ENCODE measurements at places on chromosomes 4 and X. TPM values are rescaled to one million over a fixed set of nuclear protein-coding genes. Genes with fewer than 3 reads are reported as not detected.

Gene ANOS1
- total RNA-seq = not detected

Gene RNF150
- total RNA-seq = not detected

Gene NAP1L2
- total RNA-seq = 4.2 TPM

Gene CXCL1
- not detected for total RNA-seq

Gene MGARP
- total RNA-seq = not detected

Gene PHOX2B
- total RNA-seq = not detected

Gene GAGE12E
- total RNA-seq = not detected

Gene CPZ
- total RNA-seq = not detected

DNA sequence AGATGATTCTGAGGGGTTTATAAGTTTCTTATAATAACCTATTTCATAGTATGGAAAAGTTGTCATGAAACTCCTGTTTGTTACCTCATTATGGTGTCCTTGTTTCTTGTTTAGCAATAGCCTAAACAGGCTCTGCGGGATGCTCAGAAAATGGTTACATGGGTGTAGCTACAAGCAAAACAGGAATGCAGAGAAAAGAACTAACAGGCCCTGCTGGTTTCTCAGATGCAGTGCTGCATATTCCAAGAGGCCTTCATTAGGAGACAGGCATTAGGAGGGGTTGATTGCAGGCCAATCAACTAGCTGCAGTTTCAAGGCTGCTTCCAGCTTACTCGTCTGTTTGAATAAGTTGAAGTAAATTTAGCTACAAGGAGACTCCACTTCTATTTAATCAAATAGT is 37.6 kb upstream of the HPGD start:
- H3K4me3 ChIP-seq = no peak overlapping the region
- H3K36me3 ChIP-seq = no peaks in the 10 kb centered on the region
- H3K27me3 ChIP-seq = no peaks in the 10 kb centered on the region
- DNase-seq = no peak

GRCh38 chr4:119238068-119238722 is 25.7 kb downstream of the USP53 start:
- no peaks in the 10 kb centered on the region for H3K27me3 ChIP-seq
- peaks cover 14% of the 10 kb centered on the region for H3K36me3 ChIP-seq
- no peak for DNase-seq
- no peak overlapping the region for H3K27ac ChIP-seq
- H3K4me3 ChIP-seq = no peak overlapping the region

DNA sequence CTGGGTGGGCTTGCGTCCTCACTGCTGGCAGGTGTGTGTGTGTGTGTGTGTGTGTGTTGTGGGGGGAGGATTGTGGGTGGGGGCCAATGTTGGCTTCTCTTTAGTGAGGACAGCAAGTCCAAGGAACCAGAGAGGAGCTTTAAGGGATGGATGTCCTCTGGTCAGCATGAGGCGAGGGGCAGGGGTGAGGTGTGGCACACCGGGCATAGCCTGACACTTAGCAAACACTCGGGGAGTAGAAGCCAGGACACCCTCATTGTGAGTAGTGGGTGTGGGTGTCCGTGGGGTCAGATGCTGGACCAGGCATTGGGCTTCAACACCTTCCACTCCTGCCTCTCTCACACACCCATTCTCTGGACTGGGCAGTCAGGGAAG is 2.8 kb downstream of the SORCS2 start:
- H3K4me1 ChIP-seq = peaks cover 8% of the 10 kb centered on the region
- no peak for DNase-seq
- H3K36me3 ChIP-seq = no peaks in the 10 kb centered on the region
- peaks cover 34% of the 10 kb centered on the region for H3K27me3 ChIP-seq

DNA sequence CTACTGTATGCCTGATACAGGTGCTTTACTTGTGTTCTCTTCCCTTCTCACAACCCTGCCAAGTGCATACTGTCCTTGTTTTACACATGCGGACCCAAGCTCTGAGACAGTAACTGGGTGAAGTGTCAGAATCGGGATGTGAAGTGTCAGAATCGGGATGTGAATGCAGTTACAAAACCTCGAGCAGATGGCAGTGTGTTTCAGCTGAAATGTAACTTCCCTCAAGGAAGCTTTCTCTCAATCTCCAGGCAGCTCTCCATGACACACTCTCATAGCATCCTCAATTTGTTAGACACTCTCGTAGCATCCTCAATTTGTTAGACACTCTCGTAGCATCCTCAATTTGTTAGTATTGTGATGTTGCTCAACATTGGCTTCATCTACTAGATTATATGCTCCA is 1.1 kb upstream of the HPSE start:
- H3K27ac ChIP-seq = no peak overlapping the region
- no peaks in the 10 kb centered on the region for H3K27me3 ChIP-seq
- peaks cover 34% of the 10 kb centered on the region for H3K4me1 ChIP-seq
- no peaks in the 10 kb centered on the region for H3K36me3 ChIP-seq
- DNase-seq = no peak

GRCh38 chr4:85610450-85610849 is 135.5 kb downstream of the ARHGAP24 start:
- no peak overlapping the region for H3K27ac ChIP-seq
- no peak overlapping the region for H3K4me3 ChIP-seq
- DNase-seq = no peak

DNA sequence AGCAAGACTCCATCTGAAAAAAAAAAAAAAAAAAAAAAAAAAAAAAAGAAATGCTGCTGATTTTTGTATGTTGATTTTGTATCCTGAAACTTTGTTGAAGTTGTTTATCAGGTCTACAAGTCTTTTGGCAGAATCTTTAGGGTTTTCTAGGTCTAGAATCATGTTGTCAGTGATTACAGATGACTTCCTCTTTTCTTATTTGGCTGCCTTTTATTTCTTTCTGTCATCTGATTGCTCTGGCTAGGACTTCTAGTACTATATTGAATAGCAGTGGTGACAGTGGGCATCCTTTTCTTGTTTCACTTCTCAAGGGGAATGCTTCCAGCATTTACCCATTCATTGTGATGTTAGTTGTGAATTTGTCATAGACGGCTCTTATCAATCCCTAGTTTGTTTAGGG is 334.4 kb downstream of the SPRY1 start:
- no peaks in the 10 kb centered on the region for H3K27me3 ChIP-seq
- H3K4me3 ChIP-seq = no peak overlapping the region
- DNase-seq = no peak
- H3K27ac ChIP-seq = no peak overlapping the region
- no peaks in the 10 kb centered on the region for H3K4me1 ChIP-seq
- no peaks in the 10 kb centered on the region for H3K36me3 ChIP-seq

- no peaks in the 10 kb centered on the region for H3K36me3 ChIP-seq
- no peak overlapping the region for H3K4me3 ChIP-seq
- peaks cover 2% of the 10 kb centered on the region for H3K27me3 ChIP-seq
- no peaks in the 10 kb centered on the region for H3K4me1 ChIP-seq
- no peak overlapping the region for H3K27ac ChIP-seq
Observed at GRCh38 chrX:17743913-17744312, 6.6 kb downstream of the SCML1 start.

DNA sequence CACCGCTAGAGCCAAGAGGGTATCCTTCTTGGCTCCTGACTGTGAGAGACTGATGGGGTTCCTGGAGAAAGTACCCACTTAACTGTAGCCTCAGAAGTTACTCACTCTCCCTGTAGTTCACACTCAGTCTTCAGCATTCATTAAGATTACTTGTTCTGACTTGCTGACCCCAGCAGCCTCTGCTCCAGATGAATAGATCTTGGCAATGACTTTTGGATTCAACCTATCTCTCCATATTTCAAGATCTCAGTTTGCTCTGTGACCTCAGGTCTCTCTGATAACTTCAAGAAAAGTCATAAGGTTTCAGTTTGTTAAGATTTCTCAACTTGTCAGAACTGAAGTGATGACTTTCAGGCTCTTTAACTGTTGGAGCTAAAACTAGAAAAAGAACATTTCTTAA is 825.6 kb downstream of the PCDH7 start:
- no peak for DNase-seq
- no peaks in the 10 kb centered on the region for H3K27me3 ChIP-seq
- no peaks in the 10 kb centered on the region for H3K4me1 ChIP-seq
- no peak overlapping the region for H3K4me3 ChIP-seq
- H3K36me3 ChIP-seq = no peaks in the 10 kb centered on the region

DNA sequence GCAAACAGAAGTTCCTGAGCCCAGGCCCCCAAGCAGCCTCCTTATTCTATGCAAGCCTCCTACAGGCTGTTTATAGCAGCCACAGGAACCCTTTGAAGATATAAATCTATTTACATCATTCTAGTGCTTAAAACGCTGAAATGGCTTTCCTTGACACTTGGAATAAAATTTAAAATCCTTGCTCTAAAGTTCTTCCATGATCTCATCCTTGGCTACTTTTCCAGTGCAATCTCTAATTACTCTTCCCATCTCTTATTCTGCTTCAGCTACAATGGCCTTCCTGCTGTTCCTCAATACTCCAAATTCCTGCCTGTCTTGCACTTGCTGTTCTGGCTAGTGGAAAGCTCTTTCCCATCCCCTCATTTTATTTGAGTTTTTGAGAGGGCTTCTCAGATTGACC is 634.2 kb upstream of the NR3C2 start:
- no peaks in the 10 kb centered on the region for H3K27me3 ChIP-seq
- no peak overlapping the region for H3K27ac ChIP-seq
- no peaks in the 10 kb centered on the region for H3K36me3 ChIP-seq
- no peaks in the 10 kb centered on the region for H3K4me1 ChIP-seq

GRCh38 chr4:125091101-125091500 is 223.7 kb upstream of the FAT4 start:
- no peaks in the 10 kb centered on the region for H3K27me3 ChIP-seq
- no peak overlapping the region for H3K27ac ChIP-seq
- no peaks in the 10 kb centered on the region for H3K36me3 ChIP-seq

DNA sequence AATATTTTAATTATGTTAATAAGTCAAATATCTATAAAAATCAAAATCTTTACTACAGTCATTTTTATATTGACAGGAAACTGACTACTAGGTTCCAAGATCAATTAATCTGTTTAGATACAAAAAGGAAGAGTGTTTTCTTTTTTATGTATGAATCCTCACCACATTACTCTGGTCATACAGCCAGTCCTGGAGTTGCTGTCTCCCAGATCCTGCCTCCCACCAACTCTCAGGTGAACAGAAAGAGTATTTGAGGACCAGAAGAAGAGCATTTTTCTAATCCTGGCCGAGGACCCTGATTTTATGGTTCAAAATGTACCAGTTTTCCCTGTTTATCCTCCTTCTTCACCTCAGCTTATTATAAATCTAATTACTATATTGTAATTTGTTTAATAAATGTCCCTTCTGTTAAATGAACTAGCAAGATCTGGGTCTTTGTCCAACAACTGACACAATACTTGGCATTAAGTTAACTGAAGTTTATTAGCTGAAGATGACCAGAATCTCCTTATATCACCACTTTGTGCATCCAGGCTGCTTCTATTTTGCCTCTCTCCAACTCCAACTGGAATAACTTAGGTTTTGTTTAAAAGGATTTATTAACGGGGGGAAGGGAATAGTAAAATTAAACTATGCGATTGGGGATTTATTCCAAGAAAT is 224.4 kb upstream of the PCDH7 start:
- H3K36me3 ChIP-seq = no peaks in the 10 kb centered on the region
- H3K4me1 ChIP-seq = no peaks in the 10 kb centered on the region
- H3K4me3 ChIP-seq = no peak overlapping the region
- no peak overlapping the region for H3K27ac ChIP-seq

DNA sequence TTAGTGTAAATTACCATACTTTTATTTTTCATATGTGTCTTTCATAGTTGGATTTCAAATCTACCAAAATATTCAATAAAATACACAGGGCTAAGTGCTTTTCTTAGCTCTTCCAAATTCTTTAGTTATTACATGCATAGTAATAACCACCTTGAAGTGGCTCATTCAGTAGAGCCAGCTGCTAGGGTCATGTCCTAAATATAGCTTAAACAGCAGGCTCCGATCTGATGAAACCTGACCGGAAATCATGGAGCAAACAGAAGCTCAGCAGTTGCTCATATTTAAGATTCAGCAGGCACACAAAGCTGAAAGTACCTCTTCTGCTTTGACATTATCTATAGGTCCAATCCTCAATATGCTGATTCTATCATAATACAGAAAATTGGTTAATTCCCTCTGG is 1470.4 kb downstream of the ADGRL3 start:
- H3K36me3 ChIP-seq = no peaks in the 10 kb centered on the region
- no peak overlapping the region for H3K27ac ChIP-seq
- H3K4me1 ChIP-seq = no peaks in the 10 kb centered on the region
- no peak for DNase-seq
- no peak overlapping the region for H3K4me3 ChIP-seq

- H3K36me3 ChIP-seq = no peaks in the 10 kb centered on the region
- no peak overlapping the region for H3K4me3 ChIP-seq
- no peaks in the 10 kb centered on the region for H3K27me3 ChIP-seq
- H3K27ac ChIP-seq = no peak overlapping the region
- no peaks in the 10 kb centered on the region for H3K4me1 ChIP-seq
Observed at GRCh38 chr4:3472411-3473141, 9.5 kb downstream of the DOK7 start.

DNA sequence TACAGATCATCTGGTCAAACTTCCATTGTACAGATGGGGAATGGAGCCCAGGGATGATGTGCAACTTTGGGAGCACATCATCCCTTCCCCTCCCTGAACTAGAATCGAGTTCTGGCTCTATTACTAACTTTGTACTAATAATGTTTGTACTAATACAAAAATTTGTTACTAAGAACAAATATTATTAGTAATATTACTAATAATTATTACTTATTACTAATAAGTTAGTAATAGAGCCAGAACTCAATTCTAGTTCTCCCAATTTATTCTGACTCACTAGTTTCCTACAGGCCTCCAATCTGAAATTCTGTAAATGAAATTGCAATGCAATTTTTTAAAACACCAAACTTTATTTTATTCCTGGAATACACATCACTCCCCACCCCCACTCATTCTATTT is 47.9 kb upstream of the CD40LG start:
- no peak overlapping the region for H3K4me3 ChIP-seq
- no peak overlapping the region for H3K27ac ChIP-seq
- no peaks in the 10 kb centered on the region for H3K36me3 ChIP-seq
- peaks cover 24% of the 10 kb centered on the region for H3K4me1 ChIP-seq
- no peak for DNase-seq

DNA sequence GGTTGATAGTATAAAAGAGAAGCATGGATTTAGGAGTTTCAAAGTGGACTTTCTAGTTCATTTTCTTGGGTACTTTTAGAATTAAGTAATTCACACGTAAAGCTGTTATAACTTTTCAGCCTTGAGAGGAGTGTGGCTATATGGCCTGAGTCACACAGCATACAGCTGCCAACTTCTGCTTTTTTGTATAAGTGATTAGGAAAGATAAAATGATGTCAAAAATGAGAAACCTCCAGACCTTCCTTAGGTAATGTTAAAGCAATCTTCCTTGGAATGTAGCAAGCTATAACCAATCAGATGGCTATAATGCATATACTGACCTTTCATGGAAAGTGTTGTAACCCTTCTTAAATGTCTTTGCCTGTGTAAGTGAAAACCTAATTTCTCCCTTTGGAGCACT is 39.2 kb downstream of the RAB40AL start:
- no peak overlapping the region for H3K4me3 ChIP-seq
- no peak for DNase-seq
- H3K27ac ChIP-seq = no peak overlapping the region
- no peaks in the 10 kb centered on the region for H3K4me1 ChIP-seq
- H3K27me3 ChIP-seq = no peaks in the 10 kb centered on the region
- H3K36me3 ChIP-seq = no peaks in the 10 kb centered on the region

DNA sequence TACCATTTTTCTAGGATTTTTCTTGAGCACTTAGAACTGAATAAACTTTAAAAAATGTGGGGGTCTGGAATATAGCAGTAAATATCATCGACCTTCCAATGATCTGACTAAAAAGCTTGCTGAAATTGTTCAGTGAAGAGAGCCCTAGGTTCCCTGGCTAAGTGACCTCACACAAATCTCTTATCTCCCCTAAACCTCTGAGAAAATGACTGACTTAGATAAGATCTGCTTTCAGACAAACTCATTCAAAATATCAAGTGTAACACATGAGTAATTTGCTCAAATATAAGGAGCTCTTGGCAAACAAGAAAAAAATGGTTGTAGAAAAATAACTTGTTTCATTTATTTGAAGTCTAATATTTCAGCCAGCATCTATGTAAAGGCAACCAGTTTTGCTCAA is 441.7 kb upstream of the SLIT2 start:
- no peak overlapping the region for H3K27ac ChIP-seq
- H3K36me3 ChIP-seq = no peaks in the 10 kb centered on the region
- H3K27me3 ChIP-seq = no peaks in the 10 kb centered on the region
- H3K4me1 ChIP-seq = no peaks in the 10 kb centered on the region
